ENCODE measurements at places on chromosomes 6 and 20.

DNA sequence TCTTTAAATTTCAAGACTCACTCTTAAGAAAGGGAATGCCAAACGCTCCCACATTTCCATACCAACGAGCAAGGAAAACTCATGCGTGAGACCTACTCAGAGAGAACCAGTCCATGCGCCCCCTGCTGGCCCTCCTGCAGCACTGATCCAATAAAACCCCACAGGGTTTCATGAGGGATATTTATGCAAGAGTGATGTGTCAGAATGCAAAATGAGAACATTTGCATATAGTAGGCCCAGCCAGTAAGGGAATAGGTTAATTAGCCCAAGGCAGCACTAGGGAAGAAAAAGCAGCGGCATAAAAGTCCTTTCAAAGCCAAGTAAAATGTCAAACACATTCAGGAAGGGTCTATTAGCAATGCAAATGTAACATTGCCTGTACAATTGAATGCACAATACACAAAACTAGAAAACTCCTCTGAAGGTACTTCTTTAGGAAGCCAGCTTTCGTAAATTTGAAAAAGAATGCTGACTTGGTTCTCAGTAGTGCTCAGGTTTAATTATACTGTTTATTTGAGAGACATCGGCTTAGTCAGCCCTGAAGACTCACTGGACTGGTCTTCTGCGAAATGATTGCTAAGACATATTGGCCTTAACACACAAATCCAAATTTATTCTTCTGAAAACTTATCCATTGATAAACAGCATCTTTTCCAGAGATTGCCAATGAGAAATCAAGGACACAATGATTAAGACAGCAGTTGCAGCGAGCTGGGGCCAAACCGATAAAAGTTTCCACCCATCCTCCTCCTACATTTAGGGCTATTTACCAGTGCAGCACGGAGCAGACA is 93.2 kb downstream of the GMPR start:
- no peak for DNase-seq

DNA sequence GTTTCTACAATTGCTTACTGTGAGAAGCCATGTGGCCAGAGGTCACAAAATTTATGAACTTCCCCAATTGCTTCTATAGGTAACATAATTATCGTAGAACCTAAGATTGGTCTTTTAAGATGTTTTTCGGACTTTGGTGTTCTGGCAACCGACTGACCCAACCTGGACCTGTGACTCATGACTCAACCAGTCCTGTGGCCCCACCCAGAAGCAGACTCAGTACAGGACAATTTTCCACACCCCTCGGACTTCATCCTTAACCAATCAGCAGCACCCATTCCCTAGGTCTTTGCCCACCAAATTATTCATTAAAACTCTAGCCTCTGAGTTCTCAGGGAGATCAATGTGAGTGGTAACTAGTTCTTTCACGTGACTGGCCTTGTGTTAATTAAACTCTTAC is 26.4 kb upstream of the AKAP12 start:
- DNase-seq = no peak

- no peak for DNase-seq
These were observed 118.2 kb downstream of the CD83 start for GRCh38 chr6:14235653-14236356.

DNA sequence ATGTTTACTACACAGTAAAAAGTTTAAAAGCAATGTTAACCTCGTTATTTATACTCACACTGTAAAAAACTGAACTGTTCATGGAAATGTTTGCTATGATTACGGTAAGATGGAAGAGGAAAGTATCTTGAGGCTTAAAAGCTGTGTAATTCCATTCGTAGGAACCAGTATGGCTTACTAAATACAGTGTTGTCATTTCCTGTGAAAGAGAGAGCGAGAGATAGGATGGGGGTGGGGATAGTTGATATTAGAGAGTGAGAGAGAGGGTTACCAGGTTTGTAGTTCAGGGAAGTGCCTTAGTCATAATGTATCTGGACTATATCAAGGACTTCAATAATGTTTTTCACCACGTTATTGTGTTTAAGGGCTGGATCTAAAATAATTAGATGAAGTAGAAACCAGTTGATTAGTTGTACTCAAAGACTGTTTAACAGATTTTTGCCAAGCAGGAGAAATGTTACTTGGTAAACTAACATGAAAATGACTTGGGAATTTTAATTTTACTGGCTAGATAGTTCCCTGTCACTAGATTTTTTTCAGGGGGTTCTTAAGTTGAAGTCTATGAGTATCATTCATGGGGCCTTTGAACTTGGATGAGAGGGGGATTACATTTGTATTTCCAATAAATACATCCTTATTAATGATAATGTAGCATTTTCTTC is 30.4 kb downstream of the AFDN start:
- DNase-seq = no peak

DNA sequence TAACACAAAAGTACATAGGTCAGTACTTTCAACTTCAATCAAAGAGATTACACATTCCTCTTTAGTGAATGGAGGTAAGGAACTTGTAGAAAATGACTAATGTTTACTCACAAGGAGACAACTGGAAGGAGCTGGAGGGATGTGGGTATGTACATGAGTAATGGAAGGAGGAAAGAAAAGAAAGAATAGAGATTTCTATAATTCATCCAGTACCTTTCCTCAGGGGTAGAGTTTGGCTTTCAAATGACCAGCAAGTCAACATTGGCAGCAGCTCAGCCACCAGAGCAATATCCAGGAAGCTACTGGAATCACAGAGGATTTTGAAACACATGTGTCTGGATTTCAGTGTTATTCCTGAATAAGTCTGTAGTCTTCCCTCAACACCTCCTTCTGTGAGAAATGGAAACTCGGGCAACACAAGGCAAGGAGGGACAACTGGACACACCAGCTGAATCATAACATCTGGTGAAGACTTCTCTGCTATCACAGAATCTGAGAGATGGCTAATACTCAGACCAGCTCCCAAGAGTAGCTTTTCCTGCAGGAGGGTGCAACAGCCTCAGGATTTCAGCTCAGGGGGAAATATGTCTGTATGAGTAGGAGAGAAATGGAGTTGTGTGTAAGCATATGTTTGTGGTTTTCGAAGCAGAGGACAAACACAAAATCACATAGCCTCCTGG is 98.8 kb downstream of the HAO1 start:
- DNase-seq = no peak

DNA sequence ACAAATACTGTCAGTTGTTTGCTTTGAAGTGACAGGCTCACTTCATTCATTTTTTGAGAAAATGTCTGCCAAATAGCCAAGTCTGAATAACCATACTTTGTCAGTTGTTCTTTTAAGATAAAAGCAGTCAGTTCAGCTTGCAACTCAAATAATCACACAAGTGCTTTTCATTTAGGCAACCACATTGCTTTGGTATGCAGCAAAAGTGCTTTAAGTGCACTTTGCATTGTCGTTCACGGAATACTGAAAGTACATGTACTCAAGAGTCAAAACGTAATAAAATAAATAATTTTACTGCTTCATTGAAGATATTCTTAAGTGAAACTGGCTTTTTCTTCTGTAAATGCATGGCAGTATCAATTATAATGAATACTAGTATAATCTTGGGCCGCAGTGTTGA is 107.2 kb downstream of the MMS22L start:
- DNase-seq = no peak

- DNase-seq = no peak
These were observed 105.5 kb upstream of the MYL9 start for GRCh38 chr20:36435592-36436541.

DNA sequence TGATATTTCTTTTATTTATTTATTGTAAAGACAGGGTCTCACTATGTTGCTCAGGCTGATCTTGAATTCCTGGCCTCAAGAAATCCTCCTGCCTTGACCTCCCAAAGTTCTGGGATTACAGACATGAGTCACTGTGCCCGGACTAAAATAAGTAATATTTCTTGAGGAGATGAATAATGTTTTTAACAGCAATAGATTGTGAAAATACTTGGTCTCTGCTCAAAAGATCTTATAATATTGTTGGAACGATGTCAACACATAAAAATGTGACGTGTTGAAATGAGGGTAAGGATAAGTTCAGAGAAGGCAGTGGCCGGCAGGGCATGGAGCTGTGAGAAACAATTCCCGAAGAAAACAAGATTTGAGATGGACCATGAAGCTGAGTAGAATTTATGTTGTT is 178.7 kb downstream of the GJA1 start:
- no peak for DNase-seq
